ENCODE measurements at places on chromosomes 2 and 18.
A peak's percentile ranks its signal among the peaks of the same experiment; 100 is the strongest.

DNA sequence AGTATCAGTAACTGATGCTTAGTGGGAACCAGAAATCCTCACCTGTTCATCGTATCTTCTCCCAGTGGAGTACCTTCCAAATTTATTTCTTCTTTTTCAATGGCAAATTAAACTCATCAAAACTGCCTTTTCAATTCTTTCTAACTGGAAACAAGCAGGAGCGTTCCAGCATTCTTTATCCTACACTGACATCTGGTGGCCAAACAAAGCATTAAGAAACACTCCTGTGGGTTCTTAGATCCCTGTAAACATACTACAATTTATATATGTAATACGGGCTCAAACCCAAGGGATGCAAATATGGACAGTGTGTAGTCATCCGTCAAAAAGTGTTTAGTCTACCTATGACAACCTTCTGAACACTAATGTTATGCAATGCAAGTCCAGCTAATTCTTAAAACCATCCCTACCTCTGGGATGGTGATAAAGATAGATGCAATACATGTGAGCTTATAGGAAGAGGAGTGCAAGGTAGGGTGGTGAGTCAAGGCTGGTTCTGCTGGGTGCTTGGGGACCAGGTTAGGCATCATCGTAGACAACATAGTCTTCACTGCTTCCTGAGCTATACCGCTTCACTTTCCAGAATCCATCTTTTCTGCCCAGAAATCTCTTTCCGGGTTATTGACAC is 375.0 kb downstream of the CTNNA2 start:
- peak; percentile 69 for DNase-seq

GRCh38 chr2:216070195-216070594 is 11.4 kb downstream of the PECR start:
- no peak for DNase-seq

DNA sequence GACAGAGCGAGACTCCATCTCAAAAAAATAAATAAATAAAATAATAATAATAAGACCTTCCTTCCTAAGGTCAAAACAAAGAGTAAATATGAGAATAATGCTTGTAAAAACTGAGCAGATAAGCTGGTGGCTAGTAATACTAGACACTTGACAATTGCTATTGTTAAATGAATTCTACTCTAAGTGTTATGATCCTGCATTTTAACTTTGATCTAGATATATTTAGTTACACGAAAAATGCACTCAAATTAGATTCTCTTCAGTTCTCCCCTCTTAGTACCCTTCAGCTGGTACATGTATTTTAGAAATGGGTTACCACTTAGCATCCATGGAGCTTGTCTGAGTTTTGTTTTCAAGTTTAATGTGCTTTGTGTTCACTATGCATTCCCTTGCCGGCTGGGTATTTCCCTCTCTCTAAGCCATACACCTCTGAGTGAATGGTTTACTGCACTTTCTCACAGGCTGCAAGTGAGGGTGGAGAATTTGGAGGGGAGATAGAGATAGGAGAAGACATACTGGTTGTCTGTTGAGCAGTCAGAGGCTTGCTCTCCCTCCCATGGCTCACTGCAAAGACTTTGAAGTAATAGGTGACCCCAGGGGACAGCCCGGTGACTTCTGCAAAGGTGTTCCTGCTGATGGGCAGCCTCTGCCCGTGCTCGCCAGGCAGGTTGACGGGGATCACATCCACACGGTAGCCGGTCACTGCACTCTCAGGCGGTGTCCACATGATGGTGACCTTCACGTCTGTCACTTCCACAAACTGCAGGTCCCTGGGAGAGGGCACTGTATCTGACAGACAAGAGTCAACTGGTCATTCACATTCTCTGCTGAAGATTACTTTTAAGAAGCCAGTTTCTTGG is 29.9 kb downstream of the FN1 start:
- no peak for DNase-seq

DNA sequence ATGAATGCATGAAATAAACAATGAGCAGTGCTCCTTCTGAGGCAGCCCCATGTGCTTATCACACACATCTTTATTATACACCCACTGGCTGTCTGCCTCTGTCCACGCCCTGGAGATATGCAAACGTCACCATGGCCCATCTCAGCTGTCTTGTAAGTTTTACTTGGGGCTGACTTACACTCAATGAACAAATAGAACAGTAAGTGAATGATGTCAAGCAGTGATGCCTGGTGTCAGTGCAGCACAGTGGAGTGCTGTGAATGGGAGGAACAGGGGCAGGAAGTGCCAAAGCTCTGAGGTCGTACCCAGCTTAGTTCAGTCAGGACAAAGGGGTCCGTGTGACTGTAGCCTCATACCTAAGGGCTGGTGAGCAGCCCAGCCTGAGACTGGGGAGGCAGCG is 659.5 kb upstream of the HS6ST1 start:
- no peak for DNase-seq

- no peak for DNase-seq
These were observed 137.6 kb downstream of the LAMA1 start for GRCh38 chr18:6979954-6980353.

GRCh38 chr2:234031207-234031606 is 19.3 kb upstream of the SPP2 start:
- DNase-seq = no peak

- no peak for DNase-seq
These were observed 361.8 kb downstream of the ZEB2 start for GRCh38 chr2:144158096-144158495.

- peak; percentile 29 for DNase-seq
These were observed 108.4 kb upstream of the BZW1 start for GRCh38 chr2:200703127-200703925.

DNA sequence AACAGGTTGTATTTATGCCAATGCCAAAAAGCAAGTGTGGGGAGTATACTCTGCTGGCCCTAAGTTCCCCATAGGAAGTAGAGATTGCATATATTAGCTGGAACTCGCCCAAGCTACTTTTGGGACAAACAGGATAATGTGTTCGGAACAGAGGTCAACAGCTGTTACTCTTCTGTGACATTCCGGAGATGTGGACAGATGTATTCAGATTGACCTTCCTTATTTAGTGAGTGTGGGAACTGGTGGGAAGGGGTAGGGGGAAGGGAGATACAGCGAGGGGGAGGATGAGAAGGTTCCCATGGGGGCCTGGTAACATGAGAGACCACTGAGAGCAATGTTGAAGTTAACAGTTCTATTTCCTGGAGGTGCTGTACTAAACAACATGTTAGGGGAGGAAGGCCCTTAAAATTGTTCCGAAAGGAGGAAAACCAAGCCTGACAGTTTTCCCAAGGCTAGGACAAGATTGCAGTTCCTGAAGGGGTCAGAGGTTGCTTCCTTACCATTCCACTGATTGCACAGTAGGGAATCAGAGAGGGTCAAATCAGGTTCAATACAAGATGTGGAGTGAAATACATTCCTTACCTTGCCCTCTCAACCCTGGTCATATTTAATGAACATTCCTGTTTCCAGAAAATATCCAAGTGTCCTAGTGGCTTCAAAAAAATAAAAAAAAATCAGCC is 14.3 kb upstream of the CD28 start:
- no peak for DNase-seq

GRCh38 chr2:280650-281110 is 7.2 kb downstream of the ALKAL2 start:
- no peak for DNase-seq

GRCh38 chr2:109213646-109214433 is 84.8 kb downstream of the SH3RF3 start:
- DNase-seq = no peak

All from NCI-H1417 (cell line).